ENCODE measurements at places on chromosomes 6 and 20. TPM values are rescaled to one million over a fixed set of nuclear protein-coding genes. Genes with fewer than 3 reads are reported as not detected.

DNA sequence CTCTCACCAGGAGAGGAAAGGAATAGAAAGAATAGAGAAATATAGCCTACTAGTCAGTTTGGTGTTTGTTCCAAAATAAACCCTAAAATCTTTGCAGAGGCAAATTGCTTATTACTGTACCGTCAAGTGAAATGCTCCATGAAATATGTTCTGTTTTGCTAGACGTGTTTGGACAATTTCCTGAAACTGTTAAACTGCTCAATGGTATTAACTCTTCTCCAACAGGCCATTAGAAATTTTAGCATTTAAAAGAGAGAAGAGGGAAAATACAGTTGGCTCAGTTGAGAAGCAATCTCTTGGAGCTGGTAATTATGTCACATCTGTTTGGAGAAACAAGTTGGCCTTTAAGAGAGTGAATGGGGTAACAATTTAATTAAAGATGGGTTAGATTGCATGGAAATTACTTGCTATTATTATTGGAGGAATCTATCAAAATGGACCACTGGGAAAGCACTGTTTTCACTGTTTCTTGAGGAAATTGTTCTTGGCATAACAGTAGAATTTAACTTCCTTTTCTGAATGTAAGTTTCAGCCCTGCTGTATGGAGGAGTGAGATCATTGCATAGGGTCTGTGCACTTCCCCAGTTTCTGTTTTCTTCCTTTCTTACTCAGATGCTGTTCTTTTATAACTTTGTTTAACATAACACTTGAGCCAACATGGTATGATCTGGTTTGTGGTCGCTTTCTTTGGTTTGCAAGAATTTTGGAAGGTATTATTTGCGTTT lies 373.6 kb downstream of the PLCB1 start:
- no peak for DNase-seq

- no peak for DNase-seq
These were observed 48.8 kb upstream of the ZNF217 start for GRCh38 chr20:53642196-53643030.

- no peak for DNase-seq
These were observed 17.3 kb downstream of the TAF4 start for GRCh38 chr20:62048346-62048761.

- DNase-seq: no peak
These were observed 28.2 kb upstream of the PMEPA1 start for GRCh38 chr20:57738053-57738452.

DNA sequence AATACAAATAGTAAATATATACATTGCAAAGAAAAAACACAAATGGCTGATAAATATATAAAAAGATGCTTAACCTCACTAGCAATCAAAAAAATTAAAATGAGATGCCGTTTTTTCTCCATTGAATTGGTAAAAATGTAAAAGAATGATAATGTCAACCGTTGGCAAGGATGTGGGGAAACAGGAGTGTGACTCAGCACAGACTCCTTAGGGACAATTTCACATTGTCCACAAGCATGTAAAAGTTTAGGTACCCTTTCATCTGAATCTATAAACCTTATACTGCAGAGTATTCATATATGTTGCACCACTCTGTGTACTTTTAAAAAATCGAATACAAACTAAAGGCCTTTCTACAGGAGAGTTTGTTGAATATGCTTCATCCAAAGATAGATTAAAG lies 143.1 kb upstream of the RREB1 start:
- DNase-seq: no peak

DNA sequence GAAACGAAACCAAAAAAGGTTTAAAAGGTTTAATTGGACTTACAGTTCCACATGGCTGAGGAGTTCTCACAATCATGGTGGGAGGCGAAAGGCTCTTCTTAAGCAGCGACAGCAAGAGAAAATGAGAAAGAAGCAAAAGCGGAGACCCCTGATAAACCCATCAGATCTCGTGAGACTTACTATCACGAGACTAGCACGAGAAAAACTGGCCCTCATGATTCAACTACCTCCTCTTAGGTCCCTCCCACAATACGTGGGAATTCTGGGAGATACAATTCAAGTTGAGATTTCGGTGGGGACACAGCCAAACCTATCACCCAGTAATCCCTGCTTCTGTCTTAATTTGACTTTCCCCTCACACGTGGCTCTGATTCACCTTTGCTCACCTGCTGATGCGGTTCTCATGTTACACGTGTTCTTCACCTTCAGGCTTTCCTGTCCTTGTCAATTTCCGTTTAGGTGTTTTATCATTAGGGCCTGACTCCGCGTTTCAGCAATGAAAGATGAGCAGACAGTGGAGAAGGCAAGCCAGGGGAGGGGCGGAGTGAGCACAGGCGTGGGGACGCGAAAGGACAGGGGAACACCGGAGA lies 57.1 kb downstream of the AGPAT4 start:
- DNase-seq: no peak

DNA sequence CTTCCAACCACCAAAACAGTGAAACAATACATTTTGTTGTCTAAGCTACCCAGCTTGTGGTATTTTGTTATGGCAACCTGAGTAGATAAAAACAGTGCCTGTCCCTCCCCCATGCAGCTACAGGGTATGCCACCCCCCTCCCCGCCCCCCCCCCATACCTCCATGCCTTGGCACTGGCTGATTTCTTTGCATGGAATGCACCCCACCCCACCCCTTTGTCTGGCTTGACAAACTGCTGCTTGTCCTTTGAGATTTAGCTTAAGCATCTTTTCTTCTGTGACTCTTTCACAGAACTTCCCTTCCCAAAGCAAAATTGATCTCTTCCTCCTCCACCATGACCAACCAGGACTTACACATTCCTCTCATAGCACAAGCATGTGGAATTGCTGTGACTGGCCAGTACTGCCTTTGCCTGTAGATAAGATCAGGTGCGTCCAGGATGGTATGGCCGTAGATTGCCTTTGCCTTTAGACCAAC lies 64.6 kb upstream of the ADGRF1 start:
- peak; percentile 38 for DNase-seq

DNA sequence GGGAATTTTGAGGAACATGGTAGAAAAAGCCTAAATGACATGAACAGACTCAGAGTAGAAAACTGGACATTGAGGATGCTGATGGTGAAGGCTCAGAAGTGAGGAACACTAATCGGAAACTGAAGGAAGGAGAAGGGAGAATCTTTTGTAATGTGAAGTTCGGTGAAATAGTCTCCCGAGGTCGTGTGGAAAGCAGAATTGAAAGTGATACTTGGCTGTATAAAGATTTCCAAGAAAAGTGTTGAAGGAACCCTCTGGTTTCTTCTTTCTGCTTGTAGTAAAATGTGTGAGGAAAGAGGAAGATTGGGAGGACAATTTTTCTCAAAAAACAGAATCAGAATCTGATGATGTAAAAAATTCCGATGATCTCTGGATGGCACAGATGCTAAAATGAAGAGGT lies 115.4 kb downstream of the LAMP5 start:
- no peak for DNase-seq

GRCh38 chr6:137878486-137879285 lies 11.6 kb downstream of the TNFAIP3 start:
- no peak for DNase-seq

DNA sequence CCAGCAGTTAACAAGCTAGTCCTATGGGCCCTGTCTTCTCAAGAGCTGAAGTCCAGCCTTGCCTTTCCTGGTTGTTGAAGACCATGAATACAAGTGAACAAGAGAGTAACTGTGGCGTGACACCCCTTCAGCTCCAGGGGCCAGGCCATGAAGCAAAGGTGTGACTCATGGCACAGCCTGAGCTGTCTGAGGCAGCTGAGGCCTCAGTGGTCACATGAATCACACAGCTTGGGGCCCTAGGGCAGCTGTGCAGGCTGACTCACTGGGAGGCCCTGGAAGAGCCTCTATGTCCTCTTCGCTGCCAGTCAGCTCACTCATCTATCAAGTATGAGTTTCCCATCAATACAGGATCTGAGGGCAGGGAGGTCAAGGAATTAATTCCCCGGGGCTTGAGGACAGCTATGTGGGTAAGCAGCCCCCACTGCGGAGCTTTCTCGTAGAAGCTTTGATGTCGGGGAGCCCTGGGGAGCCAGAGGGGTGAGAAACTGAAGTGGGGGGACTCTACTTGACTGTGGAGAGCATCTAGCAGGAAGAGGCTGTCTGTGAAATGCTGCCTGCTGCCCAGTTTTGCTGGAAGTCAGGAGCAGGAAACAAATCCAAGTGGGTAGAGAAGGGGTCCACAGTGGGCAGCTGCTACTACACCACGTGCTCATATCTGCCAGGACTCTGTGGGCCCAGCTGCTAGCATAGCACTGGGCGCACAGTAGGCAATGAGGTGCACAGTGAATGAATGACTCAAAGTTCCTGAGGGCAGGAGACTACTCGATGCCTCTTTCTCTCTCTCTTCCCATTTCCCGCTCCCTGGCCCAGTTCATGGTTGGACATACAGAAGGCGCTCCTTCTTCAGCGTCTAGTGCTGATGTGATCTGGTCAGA lies 13.7 kb upstream of the FAM83C start:
- DNase-seq: peak; percentile 98

DNA sequence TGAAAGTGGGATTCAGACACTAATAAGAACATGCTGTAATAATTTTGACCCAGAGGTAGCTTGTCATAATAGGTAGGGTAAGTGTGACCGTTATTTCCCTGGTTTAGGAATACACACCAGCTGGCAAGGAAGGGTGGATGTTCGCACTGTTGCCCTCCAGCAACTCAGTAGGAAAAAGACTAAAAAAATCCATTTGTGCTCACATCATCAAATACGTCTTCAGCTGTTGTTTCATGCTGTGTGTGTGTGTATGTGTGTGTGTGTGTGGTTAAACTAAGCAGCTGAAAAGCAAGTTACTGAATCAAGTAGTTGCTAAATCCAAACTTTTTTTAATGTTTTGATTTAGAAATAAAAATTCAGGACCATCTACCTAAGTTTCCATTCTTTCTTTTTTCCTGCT lies 218.7 kb downstream of the TRDN start:
- DNase-seq: no peak

DNA sequence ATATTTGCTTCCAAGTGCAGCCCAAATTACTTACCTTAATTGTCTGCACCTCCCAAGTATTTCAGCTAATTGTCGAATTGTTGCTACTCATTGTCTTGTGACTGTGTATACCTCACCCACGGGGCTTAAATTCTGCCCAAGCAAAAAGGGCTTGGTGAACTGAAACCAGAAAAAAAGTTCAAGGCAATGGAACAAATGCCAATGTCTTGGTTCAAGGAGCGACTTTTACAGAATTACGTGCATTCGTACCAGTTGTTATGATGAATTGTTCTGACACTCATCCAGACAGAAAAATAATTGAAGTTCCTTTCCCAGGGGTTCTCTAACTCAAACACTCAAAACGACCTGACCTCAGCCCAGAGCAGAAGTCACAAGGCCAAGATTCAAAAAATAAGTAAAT lies 13.9 kb upstream of the PXDC1 start:
- no peak for DNase-seq

- DNase-seq: peak; percentile 61
These were observed 599 bp upstream of the PSORS1C1 start for GRCh38 chr6:31113861-31114540.

DNA sequence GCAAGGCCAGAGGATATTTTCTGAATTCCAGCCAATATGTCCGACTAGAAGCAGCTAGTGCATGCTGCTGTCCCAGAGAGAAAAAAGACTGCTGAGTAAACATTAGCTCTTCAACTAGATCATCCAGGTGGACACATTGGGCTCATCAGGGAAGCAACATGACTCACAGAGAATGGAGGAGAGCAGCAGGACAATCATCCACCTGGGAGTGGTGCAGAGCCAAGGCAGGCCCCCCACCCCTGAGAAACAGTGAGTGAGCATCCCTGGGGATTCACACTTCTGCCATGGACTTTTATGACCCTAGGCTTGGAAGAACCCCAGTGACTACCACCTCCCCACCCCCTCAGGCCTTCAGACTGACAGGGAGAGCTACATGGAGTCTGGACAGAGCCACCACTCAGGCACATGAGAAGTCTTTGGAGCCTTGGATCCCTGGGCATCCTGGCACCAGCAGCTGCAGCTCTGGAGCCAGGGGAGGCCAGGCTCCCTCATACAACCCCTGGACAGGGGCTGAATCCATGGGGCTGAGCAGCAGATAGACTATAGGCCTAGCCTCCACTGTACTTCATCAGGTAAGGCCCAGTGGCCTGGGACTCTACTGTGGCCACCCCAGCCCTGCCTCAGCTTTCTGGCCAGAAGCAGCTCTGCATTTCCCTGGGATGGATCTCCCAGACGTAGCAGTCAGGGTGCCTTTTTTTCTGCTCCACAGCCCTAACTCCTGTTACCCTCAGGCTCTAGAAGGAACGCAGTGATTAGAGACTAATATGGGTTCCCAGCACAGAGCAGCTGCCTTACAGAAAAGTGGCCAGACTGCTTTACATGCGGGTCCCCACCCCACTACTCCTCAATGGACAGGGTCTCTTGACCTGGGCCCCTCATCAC lies 82.9 kb upstream of the RNF217 start:
- no peak for DNase-seq

- DNase-seq: no peak
These were observed 198.9 kb downstream of the TBC1D32 start for GRCh38 chr6:121135425-121135824.

DNA sequence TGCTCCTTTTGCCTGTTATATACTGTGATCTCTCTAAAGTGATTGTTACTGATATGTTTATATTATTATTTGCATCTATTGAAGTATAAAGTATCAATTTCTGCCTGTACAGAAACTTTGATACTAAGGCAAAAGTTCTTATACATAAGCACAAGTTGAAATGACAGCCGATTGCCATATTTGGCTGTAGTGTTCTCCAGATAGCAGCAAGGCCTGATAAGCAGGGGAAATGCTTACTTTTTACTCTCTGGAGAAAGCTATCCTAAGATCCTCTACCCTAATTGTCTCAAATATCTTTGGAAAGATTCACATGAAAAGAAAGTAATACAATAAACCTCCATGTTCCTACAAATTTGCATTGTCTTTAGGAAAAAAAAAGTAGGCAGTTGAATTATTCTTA lies 31.4 kb downstream of the SENP6 start:
- no peak for DNase-seq

GRCh38 chr6:7920425-7920824 lies 9.8 kb upstream of the TXNDC5 start:
- DNase-seq: no peak

EEF1E1 gene
- 38.1 TPM for total RNA-seq

PSORS1C2 gene
- total RNA-seq: not detected

TP53INP2 gene
- total RNA-seq: 6.4 TPM

LY6G5C gene
- 0.51 TPM for total RNA-seq

ESR1 gene
- 0.50 TPM for total RNA-seq

COL11A2 gene
- total RNA-seq: 0.26 TPM

DEFB132 gene
- total RNA-seq: not detected

SIGLEC1 gene
- total RNA-seq: not detected

ADGB gene
- total RNA-seq: not detected

COL9A1 gene
- not detected for total RNA-seq

SYCP2 gene
- total RNA-seq: 0.51 TPM

Data from fibroblast of lung (primary cell).